Hematopoietic multipotent progenitor cell (in vitro differentiated cells): ENCODE measurements at places on chromosomes 12 and 14.
A peak's percentile ranks its signal among the peaks of the same experiment; 100 is the strongest.

DNA sequence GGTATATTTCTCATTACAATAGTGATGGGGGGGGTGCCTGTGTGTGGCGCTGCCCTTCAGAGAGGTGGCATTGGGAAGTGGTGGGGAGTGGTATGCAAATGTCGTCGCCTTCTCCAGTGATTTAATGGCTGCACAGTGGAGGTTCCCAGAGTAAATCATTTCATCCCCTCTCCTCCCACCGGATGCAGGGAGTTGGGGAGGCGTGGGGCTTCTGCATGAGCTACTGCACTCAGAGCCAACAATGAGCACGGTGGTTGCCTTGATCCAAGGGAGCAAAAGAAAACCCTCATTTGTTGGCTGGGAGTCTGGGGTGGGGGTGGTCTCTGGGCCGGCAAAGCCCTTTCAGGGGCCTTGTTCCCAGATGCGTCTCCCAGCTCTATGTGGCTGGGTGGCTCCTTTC lies 124.3 kb downstream of the AACS start:
- DNase-seq: no peak

- no peak for DNase-seq
Observed at GRCh38 chr12:46963977-46964971, 115.1 kb upstream of the PCED1B start.

GRCh38 chr12:2673966-2674810 lies 120.6 kb upstream of the FKBP4 start:
- peak; percentile 14 for DNase-seq

DNA sequence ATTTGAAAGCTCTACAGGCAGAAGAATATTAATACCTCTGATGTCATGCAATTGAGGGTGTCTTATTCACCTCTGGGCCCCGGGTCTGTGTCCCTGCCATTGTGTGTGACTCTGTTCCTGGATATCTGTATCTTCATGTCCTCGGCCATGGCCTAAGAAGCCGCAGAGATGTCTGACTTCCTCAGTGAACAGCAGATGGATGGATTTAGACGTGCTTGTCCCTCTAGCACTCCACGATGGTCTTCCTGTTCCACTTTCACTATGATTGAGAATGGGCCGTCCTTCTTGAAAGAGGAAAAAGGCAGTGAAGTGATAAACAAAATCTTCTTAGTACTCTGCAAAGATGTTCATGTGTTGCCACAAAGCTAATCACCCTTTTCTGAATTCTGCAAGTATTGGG lies 217.4 kb downstream of the SLC41A2 start:
- peak; percentile 77 for DNase-seq

- DNase-seq: peak; percentile 59
Observed at GRCh38 chr12:118979763-118980406, 1.5 kb upstream of the SRRM4 start.

- no peak for DNase-seq
Observed at GRCh38 chr14:54189748-54190354, 207.0 kb upstream of the CDKN3 start.

- DNase-seq: no peak
Observed at GRCh38 chr14:84485036-84485435, 1044.9 kb upstream of the FLRT2 start.

DNA sequence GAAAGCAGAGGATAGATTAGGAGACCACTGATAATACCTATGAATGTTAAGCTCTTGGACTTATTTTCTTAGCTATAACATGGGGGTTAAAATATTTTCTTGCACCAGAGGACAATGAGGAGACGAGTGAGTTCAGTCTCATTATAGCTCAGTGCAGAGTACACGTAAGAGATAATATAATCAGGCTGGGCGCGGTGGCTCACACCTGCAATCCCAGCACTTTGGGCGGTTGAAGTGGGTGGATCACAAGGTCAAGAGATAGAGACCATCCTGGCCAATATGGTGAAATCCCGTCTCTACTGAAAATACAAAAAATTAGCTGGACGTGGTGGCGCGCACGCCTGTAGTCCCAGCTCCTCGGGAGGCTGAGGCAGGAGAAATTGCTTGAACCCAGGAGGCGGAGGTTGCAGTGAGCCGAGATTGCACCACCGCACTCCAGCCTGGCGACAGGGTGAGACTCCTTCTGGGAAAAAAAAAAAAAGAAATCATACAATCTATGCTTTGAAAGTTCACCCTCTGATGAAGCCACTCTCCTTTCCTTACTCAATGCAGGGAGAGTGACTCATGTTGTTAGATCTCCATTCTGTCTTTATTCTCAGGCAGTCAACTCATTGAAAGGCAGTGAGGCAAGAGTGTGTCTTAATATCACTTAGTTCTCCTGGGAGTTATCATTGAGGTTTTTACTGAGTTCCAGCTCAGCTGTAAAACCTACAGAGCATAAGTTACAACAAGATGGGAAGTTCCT lies 134.2 kb downstream of the SYNE2 start:
- no peak for DNase-seq

DNA sequence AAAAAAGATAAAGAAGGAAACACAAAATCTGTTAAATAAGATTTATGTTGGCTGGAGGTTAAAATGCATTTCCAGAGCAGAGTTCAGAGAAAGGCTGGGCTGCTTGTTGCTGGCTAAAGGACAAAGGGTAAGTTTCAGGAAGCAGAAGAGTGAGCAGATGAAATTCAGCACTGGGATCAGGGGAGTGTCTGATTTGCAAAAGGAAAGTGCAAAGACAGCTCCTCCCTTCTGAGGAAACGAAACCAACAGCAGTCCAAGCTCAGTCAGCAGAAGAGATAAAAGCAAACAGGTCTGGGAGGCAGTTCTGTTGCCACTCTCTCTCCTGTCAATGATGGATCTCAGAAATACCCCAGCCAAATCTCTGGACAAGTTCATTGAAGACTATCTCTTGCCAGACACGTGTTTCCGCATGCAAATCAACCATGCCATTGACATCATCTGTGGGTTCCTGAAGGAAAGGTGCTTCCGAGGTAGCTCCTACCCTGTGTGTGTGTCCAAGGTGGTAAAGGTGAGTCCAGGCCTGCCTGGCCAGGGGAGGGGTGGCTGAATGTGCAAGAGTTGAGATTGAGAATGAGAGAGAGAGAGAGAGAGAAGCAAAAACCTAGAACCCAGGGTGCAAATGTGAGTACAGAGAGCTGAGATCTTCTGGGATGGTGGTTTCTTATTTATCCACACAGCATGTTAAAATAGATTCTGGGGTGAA lies at the start of gene OAS1:
Gene OAS1 (plus strand): TSS at position 251 of the 703 bp plus-strand sequence. CDS start 78 bp downstream, at position 329.
- DNase-seq: no peak

DNA sequence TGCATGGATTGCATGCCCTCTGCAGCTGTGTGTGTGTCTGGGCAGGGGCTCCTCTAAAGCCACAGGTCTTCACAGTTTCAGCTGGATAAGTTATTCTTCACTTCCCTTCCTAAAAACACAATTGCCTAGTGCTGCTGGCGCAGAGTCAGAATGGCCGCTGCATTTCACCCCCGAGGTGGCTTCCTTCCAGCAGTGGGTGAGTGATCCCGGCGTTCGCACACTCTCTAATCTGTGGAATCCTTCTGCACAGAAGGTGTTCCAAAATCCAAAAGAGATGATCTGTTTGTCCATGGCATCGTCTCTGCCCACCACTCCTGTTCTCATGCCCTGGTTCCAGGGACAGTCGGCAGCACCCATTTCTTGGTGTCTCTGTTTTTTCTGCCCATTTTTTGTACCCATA lies 340.7 kb downstream of the DPF3 start:
- DNase-seq: no peak

DNA sequence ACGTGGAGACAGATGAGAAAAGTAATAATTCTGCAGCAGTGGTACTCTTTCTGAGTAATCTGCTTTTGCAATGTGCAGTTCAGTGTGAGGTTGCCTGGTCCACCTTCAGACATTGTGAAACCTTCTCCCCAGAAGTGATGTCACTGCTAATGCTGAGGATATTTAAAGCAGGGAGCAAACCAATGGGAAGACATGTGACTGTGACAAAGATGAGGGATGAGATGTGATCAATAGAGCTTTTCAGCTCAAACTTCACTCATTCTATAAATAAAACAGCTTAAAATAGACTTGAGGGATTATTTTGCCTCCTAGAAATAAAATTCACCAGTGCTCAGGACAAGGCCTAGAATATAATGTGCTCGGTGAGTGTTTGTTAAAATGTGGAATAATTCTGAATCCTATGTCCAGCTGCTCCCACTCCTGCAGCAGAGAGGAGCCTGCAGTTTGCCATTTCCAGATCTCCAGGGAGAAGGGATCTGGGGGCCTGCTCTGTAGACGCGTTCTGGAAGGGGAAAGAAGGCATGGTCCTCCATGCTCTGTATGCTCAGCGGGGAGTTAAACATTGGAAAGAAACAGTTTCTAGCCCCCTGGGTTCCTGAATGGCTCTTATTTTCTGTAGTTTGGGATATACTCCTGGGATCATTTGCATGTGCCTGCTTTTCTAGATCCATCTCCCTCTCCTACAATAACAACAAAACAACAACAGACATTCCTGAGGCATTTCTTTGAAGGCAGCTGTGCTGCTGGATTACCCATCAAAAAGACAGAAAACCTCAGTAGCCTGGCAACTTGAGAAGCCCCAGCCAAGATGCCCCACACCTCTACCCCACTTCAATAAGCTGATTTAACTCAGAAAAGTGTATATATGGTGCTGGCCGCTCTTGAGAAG lies 8.9 kb downstream of the SLC7A8 start:
- no peak for DNase-seq

DNA sequence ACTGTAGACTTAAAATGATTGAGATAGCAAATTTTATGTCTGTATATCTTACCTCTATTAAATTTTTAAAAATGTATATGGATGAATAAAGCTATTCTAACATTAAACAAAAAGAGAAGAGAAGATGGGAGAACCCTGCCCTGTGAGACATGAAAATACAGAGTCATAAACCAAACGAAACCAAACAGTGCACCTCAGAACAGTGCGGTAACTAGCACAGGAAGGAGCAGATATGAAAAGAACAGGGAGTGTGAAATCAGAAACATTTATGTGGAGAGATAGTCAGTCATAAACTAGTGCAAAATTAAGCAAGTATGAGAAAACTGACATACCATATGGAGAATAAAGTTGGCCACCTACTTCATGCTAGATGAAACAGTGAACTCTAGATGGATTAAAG lies 135.1 kb downstream of the ERC1 start:
- no peak for DNase-seq

DNA sequence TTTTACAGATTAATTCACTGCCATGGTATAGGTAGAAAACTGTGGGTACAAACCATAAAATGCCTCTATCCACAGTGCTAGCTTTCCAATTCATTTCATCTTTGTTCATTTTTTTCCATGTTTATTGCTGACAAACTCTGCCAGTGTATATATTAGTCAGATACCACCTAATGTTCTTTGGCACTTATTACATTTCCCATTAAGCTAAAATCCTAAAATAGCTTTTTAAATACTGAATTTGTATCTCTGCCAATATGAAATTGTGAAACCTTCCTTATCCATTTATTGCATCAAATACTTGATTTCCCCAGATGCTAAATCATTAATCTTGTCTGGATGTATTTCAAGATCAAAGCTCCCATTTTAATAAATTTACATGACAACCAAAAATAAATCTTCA lies 150.1 kb upstream of the FSCB start:
- DNase-seq: no peak

DNA sequence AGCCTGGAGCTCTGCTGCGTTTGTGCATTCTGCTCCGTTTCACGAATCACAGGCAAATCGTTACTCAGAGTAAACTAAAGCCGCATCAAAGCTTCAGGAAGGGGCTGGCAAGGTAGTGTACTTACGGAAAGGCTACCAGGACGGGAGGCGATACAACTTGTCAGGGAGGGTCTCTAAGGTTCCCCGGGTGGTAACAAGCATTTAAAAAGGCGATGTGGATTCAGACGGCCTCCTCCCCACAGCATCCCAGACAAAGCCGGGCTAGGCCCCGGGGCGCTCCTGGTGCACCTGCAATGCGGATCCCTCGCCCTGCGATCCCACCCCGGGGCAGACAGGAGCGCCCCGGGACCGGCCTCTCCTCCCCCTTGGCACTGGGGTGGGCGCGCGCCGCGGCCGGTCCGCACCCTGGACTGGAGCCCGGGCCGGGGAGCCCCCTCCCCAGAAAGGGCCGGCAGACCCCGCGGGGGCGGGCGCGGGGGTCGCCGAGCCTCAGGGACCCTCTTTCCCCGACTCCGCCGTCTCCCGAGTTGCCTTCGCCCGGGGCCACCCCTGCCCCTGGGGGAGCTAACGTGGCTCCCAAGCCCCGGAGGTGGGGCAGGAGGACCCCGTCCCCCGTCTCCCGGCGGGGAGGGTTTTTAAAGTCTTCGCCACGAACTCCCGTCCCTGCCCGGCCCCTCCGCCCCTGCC lies 718 bp downstream of the CCDC92 start:
- DNase-seq: peak; percentile 23

DNA sequence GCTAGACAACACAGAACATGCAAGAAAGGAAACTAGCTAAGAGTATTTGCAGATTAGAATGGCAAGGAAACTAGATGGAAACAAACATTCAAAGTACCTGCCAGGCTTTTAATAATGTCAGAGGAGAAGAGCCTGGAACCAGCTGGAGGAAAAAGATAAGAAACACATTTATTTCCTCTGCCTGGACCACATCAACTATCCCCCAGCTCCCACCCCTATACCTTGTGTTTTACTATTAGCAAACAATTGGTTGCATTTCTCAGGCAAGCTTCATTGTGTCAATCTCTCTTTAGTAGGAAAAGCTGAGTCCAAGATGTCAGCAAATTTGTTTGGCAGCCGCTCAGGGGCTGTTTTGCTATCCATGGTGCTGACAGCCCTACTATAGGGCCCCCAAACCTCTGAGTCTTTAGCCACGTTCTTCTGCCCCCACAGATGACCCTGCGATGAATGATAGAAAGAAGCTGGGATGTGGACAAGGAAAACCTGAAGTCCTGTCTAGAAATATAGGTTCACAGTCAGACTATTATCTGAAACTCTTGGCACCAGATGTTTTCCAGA lies 11.6 kb upstream of the SYNDIG1L start:
- no peak for DNase-seq

DNA sequence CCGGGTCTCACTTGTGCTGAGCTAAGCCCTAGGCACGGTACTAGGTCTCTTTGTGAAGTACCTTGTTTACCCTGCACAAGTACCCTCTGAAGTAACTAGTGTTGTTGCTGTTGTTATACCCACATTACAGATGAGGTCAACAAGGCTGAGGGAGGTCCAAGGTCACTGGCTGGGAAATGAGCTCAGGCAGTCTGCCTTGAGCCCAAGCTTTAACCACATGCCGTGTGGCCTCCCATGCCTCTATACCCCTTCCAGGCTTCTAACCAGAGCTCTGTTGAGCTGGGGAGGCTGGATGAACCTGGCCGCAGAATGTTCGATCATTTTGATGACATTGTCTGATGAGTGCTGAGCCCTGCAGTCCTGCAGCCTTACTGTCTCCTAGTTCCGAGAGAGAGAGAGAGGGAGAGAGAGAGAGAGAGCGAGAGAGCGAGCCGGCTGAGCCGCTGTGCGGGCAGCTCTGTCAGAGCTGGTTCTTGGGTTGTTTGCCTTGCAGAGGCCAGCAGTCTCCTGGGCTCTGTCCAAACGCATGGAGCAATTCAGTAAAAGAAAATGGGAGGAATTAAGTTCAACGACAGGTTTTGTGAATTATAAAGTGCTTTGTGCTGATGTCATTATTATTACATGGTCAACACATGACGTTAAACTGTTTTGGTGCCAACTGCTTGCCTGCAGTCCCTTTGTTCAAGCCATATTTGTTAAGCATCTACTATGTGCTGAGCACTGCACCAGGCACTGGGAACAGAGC lies 13.1 kb downstream of the JDP2 start:
- no peak for DNase-seq
